ENCODE measurements at places on chromosomes 2 and 18.

DNA sequence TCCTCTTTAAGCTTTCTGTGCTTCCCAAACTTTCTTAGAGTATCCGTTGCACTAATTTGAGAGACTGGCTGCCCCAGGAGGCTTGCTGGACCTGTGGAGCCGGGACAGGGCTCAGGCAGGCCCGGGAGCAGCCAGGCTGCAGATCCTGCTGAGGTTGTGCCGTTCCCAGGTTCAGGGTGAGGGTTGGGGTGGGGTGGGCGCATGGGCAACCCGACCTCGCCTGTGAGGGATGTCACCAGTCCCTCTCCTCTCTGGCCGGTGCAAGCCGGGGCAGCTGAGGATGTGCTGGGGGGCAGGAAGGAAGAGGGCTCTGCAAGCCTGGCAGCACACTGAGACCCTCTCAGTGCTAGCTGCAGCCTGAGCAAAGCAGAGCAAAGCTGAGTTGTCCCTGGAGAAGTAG is 57.6 kb downstream of the DYSF start:
- DNase-seq = no peak

DNA sequence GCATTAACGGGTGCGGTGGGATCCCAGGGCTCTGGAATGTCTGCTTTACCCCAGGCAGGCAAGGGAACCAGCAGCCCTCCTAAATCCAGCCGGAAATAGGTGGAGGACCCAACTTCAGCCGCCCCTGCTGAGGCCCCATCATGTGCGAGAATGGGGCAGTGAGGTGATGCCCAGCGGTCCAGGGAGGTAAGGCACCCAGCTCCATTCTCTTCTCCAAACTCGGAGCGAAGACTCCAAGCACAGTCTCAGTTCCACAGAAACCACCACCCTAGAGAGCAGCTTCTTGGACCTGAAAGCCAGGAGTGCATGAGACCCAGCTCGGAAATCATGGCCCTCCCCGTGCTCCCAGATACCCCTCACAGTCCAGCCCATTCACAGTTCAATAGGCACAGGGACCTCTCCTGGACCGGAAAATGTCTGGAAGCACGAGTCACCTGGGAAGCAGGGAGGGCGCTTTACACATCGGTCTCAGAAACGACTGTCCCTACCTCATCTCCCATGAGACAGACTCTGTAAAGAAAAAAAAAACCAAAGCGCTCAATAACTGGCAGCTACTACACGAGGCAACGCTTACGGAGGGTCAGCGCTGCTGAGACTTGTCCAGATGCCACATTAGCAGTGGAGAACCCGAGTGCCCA is 2.0 kb downstream of the SDC1 start:
- no peak for DNase-seq

DNA sequence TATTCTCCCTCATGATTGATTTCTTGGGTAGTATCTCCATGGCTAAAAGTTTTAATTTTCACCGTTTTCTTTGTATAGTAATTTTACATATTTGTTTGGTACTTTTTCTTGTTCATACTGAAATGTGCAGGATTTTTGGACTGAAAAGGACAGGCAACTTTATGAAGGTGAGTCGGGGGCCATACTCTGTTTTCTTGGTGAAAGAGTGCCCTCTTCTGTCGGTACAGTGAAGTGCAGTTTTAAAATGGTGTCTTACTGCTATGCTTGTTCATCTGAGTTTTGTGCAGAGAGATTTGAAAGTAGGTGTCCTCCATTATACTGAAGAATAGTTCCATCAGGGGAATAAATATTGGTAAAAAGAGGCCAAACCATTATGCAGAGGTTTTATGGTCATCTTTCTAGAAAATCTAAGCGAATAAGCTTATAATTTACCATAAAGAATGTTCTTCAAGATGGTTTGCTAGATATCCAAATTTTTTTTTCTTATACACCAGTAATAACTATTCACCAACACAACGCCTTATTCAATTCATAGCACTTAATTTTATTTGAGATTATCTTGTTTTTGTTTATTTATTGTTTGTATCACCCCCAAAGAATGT is 8.7 kb upstream of the SERPINB13 start:
- DNase-seq = no peak

DNA sequence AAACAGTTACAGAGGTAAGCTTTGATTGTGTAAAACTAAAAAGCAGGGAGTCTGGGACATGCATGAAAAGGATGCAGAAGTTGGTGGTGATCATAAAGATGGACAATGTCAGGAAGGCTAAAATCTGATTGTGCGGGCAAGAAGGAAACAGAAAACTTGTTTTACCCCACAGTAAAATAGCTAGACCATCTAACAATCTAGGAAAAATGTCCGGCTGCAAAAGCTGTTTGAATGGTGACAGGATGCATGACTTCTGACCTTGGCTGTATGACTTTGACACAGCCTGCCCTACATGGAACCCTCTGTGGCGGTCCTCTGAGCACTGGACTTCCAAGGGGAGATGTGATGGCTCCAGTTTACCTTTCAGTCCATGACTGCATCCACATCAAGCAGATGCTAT is 93.6 kb downstream of the RAPH1 start:
- DNase-seq = no peak

DNA sequence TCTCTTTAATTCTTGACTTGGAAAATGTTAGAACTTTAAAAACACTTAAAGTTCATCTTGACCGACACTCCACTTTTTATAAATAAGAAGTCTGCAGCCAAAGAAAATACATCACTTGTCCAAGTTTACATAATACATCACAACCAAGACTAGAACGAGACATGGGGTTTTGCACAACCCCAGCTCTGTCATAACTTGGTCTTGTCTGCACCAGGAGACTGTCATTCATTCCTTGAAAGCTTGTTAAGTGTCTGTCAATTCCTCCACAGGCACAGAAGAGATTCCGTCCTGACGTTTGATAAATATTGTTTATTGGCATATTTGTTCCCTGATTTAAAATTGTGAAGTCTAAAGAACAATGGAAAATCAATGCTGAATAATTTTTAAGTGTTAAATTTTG is 139.5 kb upstream of the SETBP1 start:
- DNase-seq = no peak

DNA sequence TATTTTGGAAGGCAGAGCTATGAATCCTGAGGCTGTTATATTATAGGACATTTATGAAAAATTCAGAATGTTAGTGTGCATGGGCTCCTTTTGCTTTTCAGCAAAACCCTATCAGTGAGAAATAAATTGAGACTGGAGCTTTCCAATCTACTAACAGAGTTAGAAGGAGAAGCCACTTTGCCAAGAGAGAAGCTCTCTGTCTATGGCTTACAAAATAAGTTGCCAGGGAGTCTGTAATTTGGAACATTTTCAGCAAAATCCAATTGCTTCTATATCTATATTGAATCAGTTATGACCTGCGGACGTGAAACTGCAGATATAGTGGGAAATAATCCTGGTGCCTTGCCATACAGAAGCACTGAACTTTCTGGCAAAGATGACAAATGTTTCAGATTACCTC is 279.3 kb downstream of the CDH19 start:
- no peak for DNase-seq

DNA sequence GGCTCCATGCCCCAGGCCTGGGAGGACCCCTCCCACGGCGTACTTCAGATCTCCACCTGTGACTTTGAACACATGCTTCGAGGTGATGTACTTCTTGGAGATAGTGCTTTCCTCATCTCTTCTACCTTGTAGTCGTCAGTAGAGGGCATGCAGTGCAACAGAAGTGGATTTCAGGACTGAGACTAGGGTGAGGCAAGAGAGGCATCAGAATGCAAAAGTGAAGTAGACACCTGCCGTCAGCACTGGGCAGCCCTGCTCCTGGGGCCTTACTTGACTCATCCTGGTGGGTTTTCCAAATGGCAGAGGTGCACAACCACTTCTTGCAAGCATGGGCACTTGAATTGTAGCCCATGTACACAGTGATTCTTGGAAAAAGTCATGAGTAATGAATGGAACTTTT is 258.8 kb downstream of the NEDD4L start:
- DNase-seq = no peak

GRCh38 chr2:46277431-46278190 is 19.6 kb upstream of the EPAS1 start:
- DNase-seq = no peak

DNA sequence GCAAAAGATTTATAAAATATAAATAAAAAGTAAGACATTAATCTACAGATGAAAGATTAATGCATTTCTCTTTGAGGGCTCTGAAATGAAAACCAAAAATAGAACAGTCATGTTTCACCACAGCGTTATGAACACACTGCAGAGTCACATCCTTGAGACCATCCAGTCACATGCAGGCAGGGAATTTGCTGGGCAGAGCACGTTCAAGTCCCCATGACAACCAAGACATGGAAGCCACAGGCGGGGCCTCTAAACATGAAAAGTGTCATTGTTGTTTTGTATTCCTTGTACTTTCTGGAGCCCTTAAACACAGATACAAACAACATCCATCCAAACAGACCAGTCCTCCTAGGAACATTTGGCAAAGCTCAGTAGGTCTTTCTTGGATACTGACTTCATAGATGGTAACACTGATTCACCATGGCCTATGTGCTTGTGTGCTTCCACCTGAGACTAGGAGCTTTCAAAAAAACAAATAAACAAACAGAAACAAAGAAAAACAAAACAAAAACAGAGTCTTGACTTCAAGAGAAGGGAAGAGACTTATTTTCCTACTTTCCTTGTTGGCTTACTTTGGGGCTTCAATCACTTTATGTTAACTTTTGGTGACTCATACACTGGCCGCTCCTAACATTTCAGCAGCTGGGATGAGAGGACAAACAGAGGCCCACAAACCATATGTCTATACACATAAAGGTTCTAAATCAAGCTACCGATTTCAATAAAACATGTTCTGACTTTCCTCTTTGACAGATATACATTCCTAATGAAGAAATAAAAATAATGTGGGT is 99.5 kb upstream of the CCDC85A start:
- DNase-seq = no peak

- no peak for DNase-seq
Measured at GRCh38 chr2:229795058-229795457, 80.7 kb upstream of the DNER start.

GRCh38 chr2:191321861-191322662 is 76.9 kb downstream of the MYO1B start:
- no peak for DNase-seq

- no peak for DNase-seq
Measured at GRCh38 chr2:72124376-72124775, 23.3 kb downstream of the CYP26B1 start.

- DNase-seq = no peak
Measured at GRCh38 chr2:207231106-207231865, 65.5 kb upstream of the KLF7 start.

GRCh38 chr2:30155202-30155601 is 8.4 kb downstream of the YPEL5 start:
- DNase-seq = no peak

DNA sequence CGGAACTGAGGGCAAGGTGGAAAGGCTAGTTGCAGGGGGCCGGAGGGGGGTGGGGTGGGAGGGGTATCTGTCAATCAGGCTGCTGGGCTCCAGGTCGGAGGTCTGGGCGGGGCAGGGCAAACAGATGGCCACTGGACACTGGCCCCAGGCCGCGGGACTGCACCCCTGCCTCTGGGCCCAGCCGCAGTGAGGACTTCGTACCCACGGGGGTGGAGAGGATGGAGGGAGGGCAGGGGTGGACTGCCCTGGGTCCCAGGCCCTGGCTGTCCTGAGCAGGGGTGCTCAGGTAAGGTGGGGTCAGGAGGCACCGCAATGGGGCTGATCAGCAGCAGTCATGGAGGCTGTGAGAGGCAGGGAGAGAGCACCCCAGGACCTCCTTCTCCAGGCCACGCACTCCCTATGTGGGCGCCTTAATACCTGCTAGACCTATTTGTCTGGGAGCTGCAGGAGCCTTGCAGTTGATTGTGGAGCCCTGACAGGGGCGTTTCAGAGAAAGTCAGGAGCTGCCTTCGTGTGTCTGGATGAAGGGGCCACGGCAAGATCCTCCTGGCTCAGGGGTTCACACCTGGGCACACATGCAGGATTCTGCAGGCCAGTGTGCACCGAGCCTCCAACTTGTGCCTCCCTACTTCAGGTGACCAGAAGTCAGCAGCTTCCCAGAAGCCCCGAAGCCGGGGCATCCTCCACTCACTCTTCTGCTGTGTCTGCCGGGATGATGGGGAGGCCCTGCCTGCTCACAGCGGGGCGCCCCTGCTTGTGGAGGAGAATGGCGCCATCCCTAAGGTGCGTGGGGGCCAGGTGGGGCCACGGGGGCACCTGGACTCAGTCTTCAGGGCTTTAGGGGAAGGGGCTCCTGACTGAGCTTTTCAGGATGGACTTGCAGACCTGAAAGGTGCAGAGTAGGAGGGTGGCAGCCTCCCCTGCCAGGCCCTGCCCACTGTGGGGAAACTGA is 1.5 kb downstream of the CTDSP1 start:
- no peak for DNase-seq

- no peak for DNase-seq
Measured at GRCh38 chr2:56244911-56245530, 61.2 kb downstream of the CCDC85A start.

GRCh38 chr2:234469972-234470371 is 26.9 kb downstream of the ARL4C start:
- no peak for DNase-seq

DNA sequence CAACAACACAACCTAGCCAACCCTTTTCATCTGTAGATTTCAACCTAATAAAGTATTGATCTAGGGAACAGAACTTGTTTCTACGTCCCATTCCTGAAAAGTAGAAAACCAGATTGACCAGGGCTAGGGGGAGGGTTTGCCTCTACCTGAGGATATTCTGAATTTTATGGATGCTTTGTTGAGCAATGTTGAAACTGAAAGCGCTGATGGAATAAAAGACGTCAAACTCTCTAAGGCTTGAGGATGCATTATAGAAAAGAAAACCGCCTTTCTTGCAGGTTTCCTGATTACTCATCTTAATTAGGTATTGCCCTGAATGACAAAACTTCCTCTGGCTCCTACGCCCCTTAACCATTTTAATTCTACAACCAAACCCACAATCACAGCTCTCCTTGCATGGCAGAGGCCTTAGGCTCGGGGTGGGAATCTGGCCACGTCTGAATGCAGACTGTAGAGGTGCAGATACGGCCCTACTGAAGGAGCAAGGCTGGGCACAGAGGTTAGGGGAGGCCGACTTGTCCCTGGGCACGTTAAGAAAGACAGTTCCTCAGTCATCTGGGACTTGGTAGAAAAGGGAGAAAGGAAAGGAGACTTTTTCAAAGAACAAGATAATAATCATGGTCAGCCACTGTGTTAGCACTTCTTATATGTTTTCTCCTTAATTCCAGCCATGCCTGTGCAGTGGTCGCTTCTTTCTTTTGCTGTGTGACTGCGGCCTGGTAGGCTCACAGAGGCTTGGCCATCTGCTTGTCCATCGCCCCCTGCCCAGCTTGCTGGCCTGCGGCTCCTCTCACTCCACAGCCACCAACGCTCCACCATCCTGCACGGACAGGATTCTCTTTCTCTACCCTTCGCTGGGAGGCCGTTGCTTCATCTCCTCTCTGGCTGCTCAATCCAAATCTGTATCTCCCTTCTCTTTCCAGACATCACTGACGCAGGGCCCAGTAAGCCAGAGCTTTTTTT is 209.5 kb downstream of the VAPA start:
- no peak for DNase-seq

- DNase-seq = no peak
Measured at GRCh38 chr2:154814856-154815255, 116.4 kb downstream of the KCNJ3 start.

- peak; percentile 26 for DNase-seq
Measured at GRCh38 chr18:58862851-58863538, 1.7 kb upstream of the ZNF532 start.

GRCh38 chr2:205103699-205104098 is 558.4 kb downstream of the PARD3B start:
- DNase-seq = no peak
